WERI-Rb-1 (cell line): ENCODE measurements at places on chromosomes 5 and 9.

DNA sequence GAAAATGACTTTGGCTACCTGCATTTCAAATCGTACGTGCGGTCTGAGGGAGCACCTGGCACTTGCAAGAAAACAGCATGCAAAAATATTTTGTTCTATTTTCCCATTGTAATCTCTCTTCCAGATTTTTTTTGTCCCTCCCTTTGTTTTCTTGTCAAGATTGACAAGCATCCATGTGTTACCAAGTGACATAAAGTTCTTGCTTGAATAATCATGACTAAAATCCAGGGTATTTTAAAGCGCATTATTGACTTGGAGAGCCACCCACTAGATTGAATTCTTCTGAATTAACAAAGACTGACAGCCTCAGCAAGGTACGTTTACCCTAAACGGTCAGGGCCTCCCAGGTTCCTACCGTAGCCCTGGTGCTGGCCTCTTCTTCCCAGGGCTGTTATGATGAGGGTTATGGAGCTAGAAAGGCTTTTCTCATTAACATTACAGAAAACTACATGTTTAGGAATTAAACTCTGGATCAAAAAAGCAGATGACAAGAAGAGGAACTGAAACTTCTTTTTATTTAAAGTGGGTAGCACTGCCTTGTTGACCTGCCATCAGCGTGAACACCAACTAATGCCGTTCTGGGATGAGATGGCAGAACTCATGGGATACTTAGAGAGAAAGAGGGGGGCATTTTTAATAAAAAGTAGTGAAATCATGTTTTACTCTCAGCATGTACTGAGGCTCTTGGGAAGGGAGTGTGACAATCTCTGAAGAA, 297.0 kb downstream of the EFNA5 start:
- no peak for DNase-seq

DNA sequence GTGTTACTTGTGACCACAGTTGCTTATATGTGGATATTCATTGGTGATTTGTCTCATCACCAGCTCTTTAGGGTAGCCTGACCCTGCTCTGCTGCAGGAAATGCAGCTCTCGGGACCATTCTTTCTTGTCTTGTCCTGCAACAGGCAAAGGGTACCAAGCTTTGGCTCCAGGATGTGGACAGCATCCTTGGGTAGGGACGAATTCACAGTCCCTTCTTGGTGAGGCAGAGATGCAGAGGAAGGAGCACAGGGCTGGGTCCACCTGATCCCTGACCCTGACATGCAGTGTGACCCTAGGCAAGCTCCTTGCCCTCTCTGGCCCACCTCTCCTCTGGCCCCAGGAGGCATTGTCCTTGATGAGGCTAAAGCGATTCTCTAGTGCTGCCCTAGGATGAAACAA, 37.0 kb upstream of the SYNPO start:
- no peak for DNase-seq

DNA sequence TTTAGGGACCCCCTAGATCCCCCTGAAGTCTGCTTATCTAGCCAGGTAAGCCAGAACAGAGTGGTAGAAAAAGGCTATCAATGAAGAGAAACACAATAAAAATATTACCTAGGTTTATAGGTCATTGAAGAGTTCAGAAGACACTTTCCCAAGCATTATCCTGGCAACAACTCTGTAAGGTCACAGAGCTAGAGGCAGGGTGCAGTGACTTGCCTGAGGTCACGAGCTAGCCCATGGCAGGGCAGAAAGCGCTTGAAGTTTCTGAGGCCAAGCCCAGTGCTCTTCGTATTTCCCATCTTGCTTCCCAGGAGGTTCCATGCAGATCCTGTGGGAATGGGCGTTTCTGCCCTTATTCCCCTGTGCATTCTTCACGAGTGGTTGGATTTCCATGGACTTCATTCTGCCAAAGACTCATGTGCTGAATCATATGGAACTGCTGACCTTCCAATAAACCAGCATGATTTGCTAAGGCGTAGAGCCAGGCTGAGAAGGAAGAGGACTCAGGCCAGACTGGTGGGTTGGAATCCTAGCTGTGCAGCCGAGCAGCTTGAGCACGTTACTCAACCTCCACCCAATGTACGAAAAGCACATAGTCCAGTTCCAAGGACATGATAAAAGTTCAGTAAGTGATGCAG, 22.1 kb downstream of the TRMO start:
- no peak for DNase-seq

GRCh38 chr5:58407042-58407719, 52.7 kb downstream of the PLK2 start:
- DNase-seq: no peak

GRCh38 chr5:15515229-15515628, 15.2 kb downstream of the FBXL7 start:
- no peak for DNase-seq

DNA sequence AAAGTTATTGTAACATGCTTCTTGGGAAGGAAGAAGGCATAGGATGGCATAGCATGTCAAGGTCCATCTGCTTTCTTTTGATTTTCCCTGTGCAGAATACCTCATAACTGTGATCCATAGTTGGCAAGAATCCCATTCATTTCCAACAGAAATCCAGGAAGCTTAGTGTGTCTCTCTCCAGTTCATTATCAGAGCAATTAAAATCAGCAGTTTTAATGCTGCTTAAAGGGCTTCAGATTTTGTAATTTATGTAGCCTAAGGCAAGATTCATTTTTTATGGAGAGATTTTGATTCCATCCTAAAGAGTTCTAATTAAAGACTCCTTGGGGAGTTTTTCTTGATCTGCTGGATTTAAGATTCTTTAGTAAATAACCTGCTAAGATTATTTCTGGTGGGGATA, 560.1 kb downstream of the PDE4D start:
- DNase-seq: no peak

- DNase-seq: no peak
Observed at GRCh38 chr5:122112063-122112462, 17.3 kb upstream of the ZNF474 start.

- no peak for DNase-seq
Observed at GRCh38 chr5:35789732-35790456, 66.8 kb upstream of the IL7R start.

DNA sequence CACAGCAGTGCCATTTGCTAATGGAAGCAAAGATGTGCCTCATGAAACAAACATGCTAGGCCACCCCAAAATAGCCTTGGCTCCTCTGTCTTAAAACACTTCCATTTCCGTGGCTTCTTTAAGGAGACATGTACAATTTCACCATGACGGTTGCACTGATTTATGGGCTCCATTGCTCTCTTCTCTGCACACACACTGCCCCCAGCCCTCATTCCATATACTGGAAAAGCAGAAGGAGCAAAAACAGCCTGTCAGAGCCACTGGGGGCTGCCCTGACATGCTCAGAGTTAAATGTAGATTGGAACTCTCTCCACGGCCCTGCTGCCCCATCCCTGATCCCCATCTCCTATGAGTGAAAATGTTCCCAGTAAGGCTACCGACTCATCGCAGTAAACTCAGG, 114.8 kb downstream of the ROR2 start:
- no peak for DNase-seq

GRCh38 chr9:32344551-32345182, 39.8 kb upstream of the ACO1 start:
- DNase-seq: no peak

GRCh38 chr9:25570802-25571201, 107.4 kb downstream of the TUSC1 start:
- DNase-seq: no peak

DNA sequence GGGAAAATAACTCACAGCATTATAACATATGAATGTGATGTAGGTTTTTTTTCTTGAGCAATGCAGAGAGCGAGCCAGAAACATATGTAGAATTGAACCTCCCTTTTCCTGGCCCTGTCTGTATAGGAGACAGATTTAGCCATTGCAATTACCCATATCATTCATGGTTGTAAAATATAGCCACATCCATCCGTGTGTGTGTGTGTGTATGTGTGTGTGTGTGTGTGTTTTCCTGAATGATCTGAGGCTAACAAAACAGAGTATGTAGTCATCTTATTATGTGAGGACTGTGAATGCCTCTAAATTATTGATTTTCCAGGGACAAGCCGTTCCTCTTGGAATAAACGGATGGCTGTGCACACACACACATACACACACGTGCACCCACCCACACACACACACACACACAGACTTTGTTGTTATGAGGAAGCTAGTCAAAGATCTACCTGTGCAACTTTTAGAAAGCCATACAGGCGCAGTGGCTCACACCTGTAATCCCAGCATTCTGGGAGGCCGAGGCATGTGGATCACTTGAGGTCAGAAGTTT, 11.7 kb upstream of the DENND1A start:
- no peak for DNase-seq

DNA sequence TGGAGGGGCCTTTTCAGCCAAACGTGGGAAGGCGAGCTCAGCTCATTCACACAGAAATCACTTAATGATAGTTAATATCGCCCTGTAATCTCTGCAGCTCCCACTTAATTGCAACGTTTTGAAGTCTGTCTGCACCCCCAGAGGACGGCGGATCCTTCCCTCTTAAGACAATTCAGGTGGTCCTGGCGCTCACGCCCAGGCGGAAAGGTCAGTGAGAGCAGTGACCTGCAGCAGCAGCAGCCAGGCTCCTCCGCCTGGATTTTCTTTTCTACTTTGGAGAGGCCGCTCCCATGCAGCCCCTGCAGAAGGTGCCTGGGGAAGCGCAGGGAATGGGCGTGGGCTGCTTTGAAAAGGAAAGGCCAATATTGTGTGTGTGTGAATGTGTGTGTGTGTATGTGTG, 400.9 kb upstream of the IRX1 start:
- DNase-seq: no peak

- no peak for DNase-seq
Observed at GRCh38 chr9:34282096-34282495, 47.0 kb downstream of the KIF24 start.

DNA sequence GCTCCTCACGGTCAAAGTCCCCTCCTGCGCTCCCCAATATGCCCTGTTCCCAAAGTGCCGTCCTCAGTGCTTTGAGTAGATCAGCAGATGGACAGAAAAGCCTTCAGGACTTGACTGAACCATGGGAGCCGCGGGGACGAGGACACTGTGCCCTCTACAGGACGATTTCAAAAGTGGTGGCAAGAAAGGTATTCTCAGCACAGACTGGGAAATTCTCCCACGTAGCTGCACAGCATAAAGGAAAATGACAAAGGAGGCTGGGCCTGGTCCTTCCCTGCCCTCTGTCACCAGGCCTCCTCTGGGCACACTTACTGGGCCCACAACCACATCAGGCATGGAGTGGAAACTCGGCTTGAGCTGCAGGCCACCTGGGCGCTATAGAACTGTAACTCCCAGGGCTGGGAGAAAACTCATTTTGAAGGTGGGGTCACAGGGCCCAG, 16.7 kb upstream of the MTMR12 start:
- peak; percentile 82 for DNase-seq

DNA sequence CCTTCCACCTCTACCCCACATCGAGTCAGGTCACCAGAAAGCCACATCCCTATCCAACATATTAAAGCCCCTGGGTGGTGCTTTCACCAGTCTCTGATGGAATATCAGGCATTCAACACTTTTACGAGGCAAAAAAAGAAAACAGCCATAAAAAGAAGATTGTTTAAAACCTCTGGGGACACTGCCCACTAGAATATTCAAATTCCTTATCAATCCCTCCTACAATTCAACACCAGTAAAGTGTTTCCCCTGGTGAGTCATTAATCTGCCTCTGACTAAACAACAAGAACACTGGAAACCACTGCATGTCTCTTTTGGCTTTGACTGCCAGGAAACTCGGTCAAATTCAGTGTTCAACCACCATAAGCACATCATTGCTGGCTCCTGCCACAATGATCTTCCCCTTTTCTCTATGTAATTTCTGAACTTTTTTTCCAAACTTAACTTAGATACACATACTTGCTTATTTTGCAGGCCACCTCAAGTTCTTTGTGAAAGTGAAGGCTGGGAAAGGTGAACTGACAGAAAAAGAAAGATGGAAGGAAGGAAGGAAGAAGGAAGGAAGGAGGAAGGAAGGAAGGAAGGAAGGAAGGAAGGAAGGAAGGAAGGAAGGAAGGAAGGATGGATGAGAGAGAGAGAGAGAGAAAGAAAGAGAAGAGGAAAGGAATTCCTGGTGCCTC, 105.3 kb downstream of the PAX5 start:
- DNase-seq: no peak

DNA sequence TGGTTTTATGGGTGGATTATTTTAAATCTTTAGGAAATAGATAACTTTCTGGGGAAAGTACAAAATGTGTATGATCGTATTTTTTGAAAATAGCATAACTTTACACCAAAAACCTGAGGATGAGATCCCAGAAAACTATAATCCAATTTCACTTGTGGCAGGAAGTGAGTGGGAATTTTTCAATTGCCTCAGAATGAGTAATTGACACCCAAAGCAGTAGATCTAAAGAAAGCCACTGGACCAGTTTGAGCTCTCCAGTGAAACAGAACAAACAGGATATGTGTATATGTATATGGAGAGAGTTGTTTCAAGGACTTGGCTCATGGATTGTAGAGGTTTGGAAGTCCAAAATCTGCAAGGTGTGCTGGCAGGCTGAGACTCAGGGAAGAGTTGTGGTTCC, 109.2 kb upstream of the SHB start:
- DNase-seq: no peak

- DNase-seq: no peak
Observed at GRCh38 chr5:54671111-54671531, 153.6 kb downstream of the SNX18 start.

GRCh38 chr5:58410441-58410840, 49.4 kb downstream of the PLK2 start:
- DNase-seq: no peak

- DNase-seq: no peak
Observed at GRCh38 chr9:104073770-104074133, 20.4 kb upstream of the SMC2 start.

GRCh38 chr5:53515988-53516387, 35.6 kb downstream of the FST start:
- DNase-seq: no peak

DNA sequence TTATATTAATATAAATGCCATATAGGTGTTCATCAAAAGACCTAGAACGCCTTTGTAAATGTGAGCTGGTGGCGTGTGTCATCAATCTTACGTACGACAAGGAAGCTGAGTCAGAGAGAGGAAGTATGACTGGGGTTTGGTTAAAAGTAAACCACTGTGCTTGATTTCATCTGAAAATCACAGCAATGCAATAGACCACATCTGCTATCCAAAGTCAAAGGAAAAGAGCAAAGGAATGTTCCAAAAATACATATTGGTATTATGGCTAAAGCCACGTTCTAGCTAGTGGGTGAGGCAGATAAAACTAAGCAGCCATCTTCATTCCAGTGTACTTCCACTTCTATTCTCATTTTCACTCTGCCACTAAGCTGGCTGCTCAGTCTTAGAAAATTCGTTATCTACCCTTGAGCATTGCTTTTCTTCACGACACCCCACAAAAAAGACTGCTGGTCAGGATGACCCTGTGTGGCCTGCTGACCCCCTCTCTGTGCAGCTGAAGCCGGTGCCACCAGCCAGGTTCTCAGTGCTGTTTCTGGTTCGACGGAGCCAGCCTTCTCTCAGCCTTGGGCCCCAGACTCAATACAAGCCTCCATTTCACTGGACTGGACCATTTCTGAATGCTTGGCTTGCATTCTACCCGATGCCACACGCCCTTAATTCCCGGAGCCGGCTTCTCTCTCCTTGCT, 23.8 kb downstream of the SHC3 start:
- no peak for DNase-seq

DNA sequence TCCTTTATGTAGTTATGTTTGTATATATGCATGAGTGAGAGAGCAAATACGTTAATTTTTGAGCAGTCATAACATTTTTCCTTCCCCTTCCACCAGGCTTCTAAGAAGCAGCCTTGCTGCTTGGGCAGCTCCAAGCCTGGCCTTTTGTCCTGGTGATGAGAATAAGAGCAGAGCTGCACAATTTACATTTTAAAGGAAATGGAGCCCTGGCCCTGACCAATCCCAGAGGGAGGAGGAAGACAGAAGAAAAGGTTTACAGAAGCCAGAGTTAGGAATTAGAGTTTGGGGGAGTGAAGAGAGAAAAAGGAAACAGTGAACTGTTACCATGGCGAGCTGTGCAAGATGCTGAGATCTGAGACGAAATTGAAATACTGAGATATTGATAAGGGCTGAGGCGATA, 25.3 kb upstream of the EFNA5 start:
- DNase-seq: no peak
